ENCODE measurements at places on chromosomes 6 and 20.

GRCh38 chr20:43800186-43800585 lies 73.4 kb upstream of the GTSF1L start:
- no peak for DNase-seq

GRCh38 chr6:149887343-149887742 lies 10.6 kb downstream of the RAET1E start:
- DNase-seq = no peak

- no peak for DNase-seq
These were observed 99.5 kb downstream of the PHACTR1 start for GRCh38 chr6:12815884-12816600.

DNA sequence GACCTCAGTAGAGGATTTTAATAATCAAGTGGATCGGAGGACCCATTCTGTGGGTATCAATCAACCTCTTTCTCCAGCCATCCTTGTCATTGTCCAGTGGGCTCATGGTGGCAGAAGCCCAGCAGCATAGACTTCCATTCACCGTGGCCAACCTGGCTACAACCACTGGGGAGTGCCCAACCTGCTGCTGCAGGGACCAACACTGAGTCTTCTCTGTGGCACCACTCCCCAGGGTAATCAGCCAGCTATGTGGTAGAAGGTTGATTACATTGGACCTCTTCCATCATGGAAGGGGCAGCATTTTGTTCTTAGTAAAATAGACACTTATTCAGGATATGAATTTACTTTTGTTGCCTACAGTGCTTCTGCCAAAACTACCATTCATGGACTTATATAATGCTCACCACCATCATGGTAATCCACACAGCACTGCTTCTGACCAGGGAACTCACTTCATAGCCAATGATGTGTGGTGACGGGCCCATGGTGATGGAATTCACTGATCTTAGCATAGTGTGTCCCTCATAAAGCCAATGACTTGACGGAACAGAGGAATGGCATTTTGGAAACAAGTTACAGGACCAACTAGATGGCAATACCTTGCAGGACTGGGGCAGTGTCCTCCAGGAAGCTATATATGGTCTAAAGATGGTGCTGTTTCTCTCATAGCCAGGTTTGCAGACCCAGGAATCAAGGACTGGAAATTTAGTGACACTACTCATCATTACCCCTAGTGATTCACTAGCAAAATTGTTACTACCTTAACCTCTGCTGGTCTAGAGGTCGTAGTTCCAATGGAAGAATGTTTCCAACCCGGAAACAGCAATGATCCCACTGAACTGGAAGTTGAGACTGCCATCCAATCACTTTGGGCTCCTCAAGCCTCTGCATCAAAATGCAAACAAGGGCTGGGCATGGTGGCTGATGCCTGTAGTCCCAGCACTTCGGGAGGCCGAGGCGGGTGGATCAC lies 7.6 kb downstream of the CD24 start:
- no peak for DNase-seq

DNA sequence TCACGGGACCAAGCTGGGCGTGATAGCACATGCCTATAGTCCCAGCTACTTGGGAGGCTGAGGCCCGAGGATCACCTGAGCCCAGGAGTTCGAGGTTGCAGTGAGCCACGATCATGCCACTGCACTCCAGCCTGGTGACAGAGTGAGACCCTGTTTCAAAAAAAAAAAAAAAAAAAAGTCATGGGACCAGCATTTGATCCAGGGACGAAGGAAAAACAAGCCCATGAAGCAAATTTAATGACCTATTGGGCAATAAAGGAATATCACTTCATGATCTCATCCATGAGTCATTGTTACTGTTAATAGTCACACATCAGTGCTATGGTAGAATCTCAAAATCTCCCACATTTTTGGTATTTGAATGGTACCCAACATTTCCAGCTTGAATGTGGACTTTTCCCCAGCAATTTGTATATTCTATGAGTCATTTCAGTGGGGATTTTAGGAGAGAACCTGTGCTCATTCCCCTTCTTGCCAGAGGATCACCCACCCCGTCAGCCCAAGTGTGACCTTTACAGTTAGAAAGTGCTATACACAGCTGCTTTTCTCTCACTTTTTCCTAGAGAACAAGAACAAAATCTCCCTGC lies 8.5 kb upstream of the SOD2 start:
- DNase-seq = no peak

DNA sequence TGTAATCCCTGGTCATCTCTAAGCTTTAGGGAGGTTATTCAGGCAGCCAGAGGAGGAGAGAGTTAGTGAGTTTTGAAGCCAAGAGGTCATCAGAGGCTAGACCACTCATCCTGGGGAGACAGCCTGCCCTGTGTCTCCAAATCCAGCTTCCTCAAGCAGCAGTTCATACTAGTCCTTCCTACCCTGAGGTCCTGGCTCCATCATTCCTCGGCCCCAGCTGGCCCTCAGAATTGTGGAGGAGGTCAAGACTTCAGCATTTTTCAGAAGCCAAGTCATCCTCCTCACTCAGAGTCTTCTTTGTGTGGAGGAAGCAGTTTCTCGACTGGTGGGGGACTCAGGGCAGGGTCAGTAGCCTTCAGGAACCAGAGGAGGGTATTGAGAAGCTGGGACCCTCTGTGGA lies 12.4 kb upstream of the KIAA1755 start:
- no peak for DNase-seq

DNA sequence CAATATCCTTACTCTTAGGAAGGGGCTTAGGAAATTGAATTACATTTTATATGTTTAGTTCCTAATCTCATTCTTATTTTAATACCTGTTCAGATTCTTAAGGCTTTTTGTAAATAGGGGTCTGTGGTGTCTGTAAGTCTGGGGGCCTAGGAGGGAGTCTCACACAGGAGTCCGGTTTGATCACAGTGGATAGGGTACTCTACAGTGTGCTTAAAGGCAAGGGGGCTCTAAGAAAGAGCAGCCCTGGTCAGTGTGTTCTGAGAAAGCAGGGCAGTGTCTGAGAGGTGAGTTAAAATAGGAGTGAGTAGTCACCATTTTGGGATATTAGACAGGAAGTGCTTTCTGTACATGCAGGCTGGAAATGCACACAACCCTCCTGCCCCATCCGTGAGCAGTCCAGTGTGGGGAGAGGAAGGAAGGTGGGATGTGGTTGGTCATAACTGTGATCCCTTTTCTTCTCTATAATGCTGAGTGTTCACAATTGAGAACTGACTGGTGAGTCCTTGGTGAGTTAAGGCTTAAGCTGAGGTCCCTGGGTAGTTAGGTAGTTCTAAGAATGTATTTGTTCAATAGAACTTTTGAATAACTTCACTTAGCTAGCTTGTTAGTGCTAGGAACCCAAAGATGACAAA lies 50.0 kb downstream of the CDKAL1 start:
- no peak for DNase-seq

GRCh38 chr6:155241966-155242365 lies 21.8 kb upstream of the CLDN20 start:
- DNase-seq = no peak

DNA sequence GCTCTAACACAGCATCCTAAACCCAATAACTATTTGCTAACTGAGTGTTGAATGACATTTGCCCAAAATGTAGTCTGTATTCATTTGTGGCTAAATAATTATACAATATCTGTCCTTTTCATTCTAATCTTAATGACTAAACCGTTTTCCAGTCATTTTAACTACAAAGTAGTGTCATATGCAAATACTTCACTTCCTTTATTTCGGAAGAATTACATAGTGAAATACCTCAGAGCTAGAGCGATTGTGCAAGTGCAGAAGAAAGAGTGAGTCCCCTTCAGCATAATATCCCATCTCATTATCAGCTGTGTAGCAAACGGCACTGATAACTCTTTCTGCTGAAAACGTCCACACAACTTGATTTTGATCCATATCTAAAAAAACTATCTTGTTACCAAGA lies 66.2 kb downstream of the ROS1 start:
- no peak for DNase-seq

DNA sequence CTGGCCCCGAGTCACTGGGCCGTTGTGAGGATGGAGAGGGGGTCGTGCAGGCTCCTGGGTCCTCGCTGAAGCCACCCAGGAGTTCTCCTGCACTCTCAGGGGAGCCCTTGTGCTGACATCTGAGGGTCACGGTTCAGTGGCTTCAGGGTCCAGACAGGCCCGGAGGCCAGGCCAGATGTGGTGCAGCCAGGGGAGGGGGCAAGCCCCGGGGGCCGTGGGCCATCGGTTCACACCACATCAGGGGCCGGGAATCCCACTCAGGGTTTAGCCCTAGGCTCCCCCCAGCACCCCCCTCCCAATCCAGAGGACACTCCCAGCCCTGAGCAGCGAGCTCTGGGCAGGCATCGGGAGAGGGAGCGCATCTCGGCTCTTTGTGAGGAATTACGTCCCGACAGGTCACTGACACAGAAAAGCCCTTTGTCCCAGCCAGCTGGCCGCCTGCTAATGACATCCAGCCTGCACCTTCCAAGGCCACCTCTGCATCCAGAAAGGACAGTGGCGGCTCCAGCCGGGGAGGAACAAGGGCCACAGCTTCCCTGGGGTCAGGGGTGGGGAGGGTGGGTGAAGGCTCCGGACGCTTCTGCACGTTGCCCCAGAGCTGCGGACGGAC lies 6.4 kb upstream of the CHRNA4 start:
- DNase-seq = no peak

DNA sequence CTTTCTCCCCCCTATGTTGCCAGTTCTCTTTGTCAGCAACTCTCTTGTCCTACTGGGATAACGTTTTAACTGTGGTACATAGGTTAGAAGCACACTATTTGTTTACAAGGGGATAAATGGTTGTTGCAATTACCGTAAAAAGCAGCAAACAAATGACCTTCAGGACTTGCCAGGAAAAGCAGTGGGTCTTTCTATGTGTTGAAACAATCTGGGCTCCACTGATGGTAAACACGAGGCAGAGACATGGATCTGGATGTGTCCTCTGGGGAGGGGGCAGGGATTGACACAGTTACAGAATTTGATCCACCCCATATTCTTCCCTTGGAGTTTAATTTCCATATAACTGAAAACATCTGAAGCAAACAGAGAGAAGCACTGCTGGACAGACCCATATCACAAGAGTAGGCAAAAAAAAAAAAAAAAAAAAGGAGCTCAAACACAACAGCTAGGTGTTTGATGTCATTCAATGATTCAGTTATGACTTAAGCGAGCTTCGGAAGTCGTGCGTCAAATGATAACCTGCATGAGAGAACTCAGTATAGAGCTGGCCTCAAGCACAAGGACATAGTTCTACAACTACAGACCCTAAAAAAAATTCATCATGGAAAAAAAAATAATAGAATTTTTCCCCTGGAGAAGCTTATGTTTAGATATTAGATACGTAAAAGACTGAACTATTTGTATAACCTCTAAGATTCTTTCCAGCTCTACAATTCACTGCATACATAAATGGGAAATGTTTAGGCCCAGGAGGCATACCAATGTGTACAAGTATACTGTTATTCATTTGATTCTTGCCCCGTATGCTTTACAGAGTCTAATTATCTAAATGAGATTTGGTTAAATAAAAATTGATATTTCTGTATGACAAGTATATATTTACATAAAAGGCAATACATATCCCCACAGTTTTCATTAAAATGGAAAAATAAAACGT lies 127.7 kb downstream of the ALDH8A1 start:
- no peak for DNase-seq

DNA sequence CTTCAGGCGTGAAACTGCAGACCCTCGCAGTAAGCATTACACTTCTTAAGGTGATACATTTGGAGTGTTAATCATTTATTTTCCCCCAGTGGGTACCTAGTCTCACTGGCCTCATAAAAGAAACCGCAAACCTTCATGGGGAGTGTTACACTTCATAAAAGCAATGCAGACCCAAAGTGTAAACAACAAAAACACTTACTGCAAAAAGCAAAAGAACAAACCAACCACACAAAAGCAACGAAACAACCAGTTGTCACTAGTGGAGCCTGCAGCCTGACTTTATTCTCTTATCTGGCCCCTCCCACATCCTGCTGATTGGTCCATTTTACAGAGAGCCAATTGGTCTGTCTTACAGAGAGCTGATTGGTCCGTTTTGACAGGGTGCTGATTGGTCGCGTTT lies 23.8 kb downstream of the LY86 start:
- DNase-seq = no peak
